ENCODE measurements at places on chromosomes 1 and 21. TPM values are rescaled to one million over a fixed set of nuclear protein-coding genes. Genes with fewer than 3 reads are reported as not detected.

- H3K4me3 ChIP-seq: no peak overlapping the region
- H3K4me1 ChIP-seq: 0 out of 2 replicates have a peak, but pooled peaks cover 3% of the 10 kb centered on the region
- DNase-seq: peak; percentile 56
These were observed 2.5 kb upstream of the LMO4 start for GRCh38 chr1:87325982-87326738.

DNA sequence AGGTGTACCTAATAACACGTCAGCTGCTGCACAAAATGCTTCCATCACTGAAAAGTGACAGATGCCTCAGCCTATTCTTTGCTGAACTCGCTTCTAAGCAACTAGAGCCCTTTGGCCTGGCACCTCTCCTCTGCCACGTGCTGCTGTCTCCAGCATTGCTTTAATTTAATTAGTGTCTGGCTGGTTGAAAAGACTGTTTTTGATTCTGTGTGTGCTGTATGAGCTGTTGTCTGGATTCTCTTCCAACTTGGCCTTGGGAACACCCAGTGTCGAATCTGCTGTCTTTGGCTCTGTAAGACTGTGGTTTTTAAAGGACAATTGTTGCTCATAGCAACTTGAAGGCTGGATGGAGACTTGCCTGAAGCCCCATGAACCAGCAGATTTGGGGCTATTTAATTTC is 109.5 kb downstream of the PSMG1 start:
- H3K36me3 ChIP-seq: no peaks in the 10 kb centered on the region
- H3K27ac ChIP-seq: no peak overlapping the region
- peak; percentile 23 for DNase-seq
- no peaks in the 10 kb centered on the region for H3K27me3 ChIP-seq

- no peaks in the 10 kb centered on the region for H3K27me3 ChIP-seq
- no peaks in the 10 kb centered on the region for H3K4me1 ChIP-seq
- DNase-seq: no peak
- H3K27ac ChIP-seq: no peak overlapping the region
- H3K4me3 ChIP-seq: no peak overlapping the region
These were observed 28.3 kb upstream of the CYP4B1 start for GRCh38 chr1:46770541-46770940.

DNA sequence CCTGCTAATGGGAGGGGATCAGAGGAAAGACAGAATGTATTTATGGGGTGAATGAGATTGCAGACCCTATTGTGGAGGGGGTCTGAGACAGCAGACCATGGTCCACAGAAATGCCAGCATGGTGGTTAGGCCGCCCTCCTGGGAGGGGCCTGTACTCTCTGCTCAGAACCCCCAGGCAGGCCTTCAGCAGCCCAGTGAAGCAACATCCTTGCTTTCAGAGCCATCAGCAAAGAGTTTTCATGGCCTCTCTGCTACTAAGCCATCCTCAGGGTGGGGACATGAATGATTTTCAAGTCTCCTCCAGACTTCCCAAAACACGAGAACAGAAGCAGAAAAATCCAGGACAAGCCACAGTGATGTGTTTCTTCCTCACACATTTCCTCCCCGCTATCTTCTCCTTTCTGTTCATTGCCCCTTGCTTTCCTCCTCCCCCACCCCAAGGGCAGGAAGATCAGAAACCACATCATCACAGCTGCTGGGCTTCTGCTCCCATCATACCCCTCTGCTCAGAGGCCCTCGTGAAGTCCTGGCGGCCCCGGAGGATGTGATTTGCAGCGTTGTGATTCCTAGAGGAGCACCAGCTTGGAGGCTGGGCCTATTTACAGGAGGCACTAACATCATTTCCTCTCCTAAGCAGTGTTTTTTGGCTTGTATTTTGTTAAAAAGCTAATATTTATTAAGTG is 48.0 kb downstream of the ABCA4 start:
- H3K4me3 ChIP-seq: no peak overlapping the region
- no peak overlapping the region for H3K27ac ChIP-seq
- DNase-seq: no peak
- H3K4me1 ChIP-seq: no peaks in the 10 kb centered on the region
- no peaks in the 10 kb centered on the region for H3K36me3 ChIP-seq

GRCh38 chr1:65407877-65408276 is 12.6 kb upstream of the LEPR start:
- DNase-seq: no peak
- no peaks in the 10 kb centered on the region for H3K27me3 ChIP-seq
- H3K36me3 ChIP-seq: no peaks in the 10 kb centered on the region
- no peak overlapping the region for H3K27ac ChIP-seq
- no peak overlapping the region for H3K4me3 ChIP-seq

DNA sequence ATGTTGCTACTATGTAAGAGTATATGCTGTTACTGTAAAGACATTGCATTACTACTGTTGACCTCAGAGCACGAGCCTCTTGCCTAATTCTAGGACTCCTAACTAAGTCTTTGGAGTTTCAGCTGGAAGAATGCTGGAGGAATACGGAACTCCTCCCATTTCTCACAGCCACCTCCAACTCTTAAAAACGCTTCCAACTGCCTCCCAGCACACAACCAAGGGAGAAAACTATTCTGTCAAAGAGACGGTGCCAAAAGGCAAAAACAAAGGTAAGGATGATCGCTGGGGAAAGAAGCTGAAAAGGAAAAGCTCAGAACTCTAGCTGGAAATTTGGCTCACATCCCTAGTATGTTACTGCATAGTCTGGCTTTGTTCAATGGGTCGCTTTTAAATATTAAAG is at the start of gene FMO2:
Gene FMO2 (plus strand): TSS at position 210 of the 400 bp plus-strand sequence. CDS start 414 bp downstream, outside the sequence.
- peak; percentile 3 for DNase-seq
- H3K36me3 ChIP-seq: no peaks in the 10 kb centered on the region
- H3K4me1 ChIP-seq: no peaks in the 10 kb centered on the region
- no peak within 1 kb of the TSS for H3K4me3 ChIP-seq
- H3K27ac ChIP-seq: no peak within 1 kb of the TSS
- peaks cover 14% of the 10 kb centered on the region for H3K27me3 ChIP-seq

GRCh38 chr1:20654104-20654690 is 7.0 kb downstream of the DDOST start:
- DNase-seq: no peak
- no peaks in the 10 kb centered on the region for H3K4me1 ChIP-seq
- no peak overlapping the region for H3K27ac ChIP-seq
- peaks cover 22% of the 10 kb centered on the region for H3K36me3 ChIP-seq

OR2T27 gene
- total RNA-seq: not detected

WDTC1 gene
- total RNA-seq: 24.0 TPM

OXCT2 gene
- total RNA-seq: 0.89 TPM

FCER1G gene
- total RNA-seq: not detected

SH3BGRL3 gene
- total RNA-seq: 240 TPM

UQCRHL gene
- 0.51 TPM for total RNA-seq

HTR6 gene
- total RNA-seq: not detected

All from GM23248 (cell line).